ENCODE measurements at places on chromosomes 5 and 9.
A peak's percentile ranks its signal among the peaks of the same experiment; 100 is the strongest.

DNA sequence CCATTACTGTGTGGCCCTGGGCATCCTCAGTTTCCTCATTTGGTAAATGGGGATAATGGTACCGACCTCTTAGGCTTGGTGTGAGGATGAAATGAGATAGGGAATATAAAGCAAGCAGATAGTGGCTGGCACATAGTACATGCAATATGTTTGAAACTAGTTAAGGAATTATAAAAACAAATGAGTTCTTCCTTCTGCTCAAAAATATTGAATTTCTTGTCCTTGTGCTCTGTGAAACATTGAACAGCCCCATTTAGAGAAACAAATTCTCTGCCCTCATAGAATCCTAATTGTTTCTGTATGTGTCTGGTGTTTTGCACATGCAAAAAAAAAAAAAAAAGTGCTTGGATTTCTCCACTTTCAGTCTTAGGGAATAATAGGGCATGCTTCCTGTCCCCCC is 39.7 kb downstream of the PTCD2 start:
- DNase-seq = no peak

- no peak for DNase-seq
These were observed 16.1 kb downstream of the AHRR start for GRCh38 chr5:337563-338130.

GRCh38 chr9:29475471-29475870 is 1902.2 kb upstream of the C9orf72 start:
- no peak for DNase-seq

DNA sequence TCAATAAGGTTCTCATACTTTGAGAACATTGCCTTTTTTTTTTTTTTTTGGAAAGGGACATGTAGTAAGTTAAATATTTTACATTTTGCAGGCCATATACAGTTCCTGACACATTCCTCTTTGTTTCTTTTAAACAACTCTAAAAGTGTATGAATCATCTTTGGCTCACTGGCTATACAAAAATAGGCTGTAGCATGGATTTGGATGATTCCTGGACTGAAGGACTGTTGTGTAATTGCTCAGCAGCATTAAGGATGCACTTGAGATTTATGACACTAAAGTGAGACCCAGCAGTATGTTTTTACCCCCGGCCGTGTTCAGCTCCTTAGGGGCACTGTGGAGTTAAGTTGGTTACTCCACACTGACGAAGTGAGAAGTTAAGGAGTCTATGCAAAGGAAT is 41.3 kb downstream of the VPS13A start:
- DNase-seq = no peak

- no peak for DNase-seq
These were observed 2.2 kb downstream of the SPIN1 start for GRCh38 chr9:88390371-88390990.

DNA sequence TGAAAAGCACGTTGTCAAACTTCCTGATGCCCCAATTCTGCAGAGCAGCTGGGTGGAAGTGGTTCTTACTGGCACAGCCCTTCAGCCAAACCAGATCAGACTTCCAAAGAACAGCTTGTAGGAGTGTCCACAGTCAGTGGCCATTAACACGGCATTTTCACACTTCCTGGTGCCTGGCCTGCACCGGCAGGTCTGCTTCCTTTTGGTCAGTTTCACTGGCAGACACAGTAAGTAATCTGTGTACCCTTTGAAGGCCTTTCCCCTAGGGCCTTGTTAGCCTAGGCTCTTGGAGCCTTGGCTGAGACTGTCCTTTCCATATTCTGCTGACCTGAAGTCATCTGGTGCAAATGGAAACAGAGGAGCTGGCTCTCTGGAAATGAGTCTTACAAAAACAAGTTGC is 297.5 kb upstream of the TNC start:
- DNase-seq = no peak

- DNase-seq = no peak
These were observed 101.7 kb upstream of the DAPK1 start for GRCh38 chr9:87395804-87396479.

DNA sequence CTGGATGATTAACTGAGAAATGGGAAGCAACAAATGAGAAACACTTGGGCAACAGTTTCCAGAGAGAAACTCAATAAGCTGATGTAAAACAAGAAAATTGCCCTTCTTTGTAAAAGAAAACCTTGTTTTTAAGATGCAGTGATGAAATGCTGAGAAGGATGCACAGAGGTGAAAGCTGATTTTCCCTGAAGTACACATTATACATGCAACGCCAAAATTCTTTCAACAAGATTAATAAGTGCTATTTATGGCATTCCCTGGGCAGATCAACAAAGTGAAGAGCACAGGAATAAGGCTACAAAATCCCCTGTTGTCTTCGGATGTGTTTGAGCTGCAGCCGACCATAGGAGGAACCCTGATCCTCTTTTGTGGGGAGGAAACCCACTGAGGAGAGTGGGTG is 208.0 kb upstream of the ANKH start:
- no peak for DNase-seq

DNA sequence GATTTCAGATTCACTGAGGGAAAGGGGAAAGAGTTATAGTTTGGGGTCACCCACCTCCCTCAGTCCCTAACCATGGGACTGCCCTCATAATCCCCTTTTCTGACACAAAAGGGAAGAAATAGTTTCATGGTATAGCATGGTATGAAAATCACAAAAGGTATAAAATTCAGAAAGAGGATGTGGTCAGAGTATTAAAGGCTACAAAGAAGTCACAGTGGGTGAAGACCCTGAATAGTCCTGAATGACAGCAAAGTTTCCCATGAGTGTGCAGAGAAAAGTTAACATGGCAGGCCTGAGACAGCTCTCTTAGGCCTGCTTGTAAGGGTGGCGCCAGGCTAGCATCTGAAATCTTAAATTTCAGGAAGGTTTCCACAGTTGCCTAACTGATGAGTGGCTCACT is 290.6 kb upstream of the ZNF608 start:
- DNase-seq = peak; percentile 26

GRCh38 chr5:108028412-108028811 is 353.5 kb downstream of the FBXL17 start:
- DNase-seq = no peak

GRCh38 chr5:138936225-138936967 is 61.3 kb upstream of the LRRTM2 start:
- no peak for DNase-seq

DNA sequence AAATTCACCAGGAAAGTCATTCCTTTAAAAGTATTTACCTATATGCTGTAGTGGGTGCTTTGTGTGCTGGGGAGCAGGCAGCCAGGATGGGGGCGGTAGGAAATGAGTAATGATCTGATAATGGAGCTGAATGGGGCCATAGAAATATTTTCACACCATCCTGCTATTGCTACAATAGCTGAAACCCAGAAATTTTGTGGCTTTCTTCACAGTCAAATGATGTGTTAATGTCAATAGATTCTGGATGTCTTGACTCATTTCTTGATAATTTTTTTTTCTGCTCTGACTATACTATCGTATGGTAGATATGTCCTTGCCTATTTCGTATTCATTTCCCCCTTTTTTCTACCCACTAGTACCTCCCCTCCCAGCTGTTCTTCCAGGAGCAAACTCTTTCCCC is 59.5 kb downstream of the RORB start:
- peak; percentile 3 for DNase-seq

DNA sequence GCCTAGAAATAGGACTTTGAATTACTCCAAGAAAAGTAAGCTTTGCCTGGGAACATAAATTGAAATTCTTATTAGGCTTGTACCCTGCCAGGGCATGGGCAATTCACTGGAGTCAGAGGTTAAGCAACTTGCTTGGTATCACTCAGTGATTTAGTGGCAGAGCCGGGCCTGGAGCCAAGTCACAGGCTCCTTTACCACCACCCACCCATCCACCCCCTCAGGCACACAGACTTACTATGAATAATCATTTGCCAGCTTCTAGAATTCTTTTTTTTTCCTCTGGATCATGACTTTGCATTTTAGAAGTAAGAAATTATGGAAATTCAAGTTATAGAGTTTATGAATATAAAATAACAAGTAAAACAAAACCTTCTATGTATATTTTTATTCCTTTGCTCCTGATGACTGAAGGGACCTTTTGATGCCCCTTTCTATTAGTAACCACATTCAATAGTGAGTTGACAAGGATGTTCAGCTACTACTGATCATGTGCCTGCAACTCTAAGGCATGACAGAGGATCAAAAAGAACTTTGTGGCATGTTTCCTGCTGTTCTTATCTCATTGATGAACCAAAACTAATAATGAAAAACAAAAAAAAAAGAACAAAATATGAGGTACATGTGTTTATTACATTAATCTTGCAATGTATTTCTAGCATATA is 614.7 kb downstream of the TLR4 start:
- no peak for DNase-seq

DNA sequence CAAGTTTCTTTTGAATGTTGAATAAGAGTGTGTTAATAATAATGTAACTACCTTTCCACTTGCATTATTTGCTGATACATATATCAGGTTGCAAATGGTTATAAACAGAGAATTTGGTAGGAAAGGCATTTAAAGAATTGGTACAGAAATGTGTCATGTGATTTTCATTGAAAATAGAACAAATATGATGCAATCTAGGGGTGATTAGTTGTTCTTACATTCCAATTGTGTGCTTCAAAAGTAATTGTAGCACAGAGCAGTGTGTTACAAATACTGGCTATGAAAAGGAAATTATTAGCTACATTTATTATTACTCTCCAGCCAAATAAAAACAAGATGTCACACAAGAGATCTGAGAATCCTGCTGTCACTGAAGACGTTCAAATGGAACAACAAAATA is 61.8 kb upstream of the PRDM9 start:
- no peak for DNase-seq

- DNase-seq = no peak
These were observed 538.1 kb upstream of the MEF2C start for GRCh38 chr5:89421035-89421434.

- no peak for DNase-seq
These were observed 42.5 kb upstream of the TAF1L start for GRCh38 chr9:32677931-32678330.

DNA sequence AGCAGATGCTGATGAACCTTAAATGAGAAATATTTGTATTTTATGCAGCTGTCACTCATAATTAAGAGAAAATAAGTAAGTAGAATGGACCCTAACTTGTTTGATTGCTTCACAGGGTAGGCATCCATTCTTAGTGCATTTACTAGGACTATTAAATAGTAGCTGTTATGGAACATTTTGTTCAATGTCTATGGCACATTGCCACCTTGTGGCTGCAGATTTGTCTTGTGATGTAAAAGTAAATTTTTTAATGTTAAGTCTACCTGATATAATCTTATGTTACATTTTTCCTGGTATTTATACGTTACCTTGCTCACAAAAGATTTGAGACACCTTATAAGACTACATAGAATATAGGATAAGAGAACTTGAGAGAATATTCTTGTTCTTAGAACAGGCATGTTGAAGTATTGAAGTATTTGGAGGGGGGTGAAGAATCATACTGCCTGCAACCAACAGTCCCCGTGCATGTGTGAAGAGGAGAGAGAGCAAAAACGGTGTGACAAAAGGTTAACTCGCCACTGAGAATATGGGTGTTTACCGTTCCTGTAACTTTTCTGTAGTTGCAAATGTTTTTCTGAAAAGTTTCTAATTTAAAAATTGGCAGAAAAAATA is 161.1 kb downstream of the MAST4 start:
- peak; percentile 33 for DNase-seq

DNA sequence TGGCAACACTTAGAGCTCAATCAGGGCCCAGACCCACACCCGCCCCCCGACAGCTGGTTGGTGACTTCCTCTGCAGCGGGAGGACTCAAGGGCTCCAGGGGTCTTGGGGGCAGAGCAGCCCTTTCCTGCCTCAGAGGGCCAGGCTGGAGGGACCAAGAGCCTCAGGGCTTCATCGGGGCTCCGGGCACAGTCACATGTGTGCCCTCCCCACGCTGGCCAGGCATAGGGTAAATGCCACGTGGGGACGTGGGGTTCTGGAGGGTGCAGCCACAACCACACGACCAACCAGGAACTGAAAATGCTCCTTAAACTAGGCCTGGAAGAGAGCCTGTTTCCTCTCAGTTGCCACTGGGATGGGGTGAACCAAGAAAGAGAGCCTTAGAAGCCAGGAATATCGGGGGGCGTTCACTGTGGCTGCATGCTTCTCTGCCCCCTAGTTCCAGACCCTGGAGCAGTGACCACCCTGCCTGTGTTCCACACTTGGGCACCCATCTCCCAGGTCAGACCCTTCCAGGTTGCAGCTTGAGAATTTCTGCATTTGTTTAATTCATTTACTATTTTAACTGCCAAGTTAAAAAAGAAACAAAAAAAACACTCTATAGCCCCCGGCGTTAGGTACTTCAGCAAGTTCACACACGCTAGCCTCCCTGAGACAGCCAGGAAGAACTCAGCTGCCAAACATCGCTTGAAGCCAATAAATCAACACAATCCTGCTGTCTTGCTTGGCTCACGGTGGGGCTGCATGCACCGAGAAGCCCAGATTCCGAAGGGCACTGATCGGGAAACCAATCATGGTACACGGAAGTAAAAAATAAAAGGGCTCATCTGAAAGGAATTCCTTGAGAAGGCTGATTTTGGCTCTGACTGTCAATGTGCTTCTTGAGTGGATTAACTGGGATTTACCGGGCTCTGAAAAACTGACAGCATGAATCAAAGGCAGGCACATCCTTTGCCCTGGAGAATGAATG is 56.1 kb upstream of the PHYKPL start:
- DNase-seq = no peak

GRCh38 chr9:18255158-18255629 is 218.8 kb upstream of the ADAMTSL1 start:
- DNase-seq = peak; percentile 67

- DNase-seq = no peak
These were observed 425.6 kb downstream of the PDE4D start for GRCh38 chr5:59467969-59468368.

DNA sequence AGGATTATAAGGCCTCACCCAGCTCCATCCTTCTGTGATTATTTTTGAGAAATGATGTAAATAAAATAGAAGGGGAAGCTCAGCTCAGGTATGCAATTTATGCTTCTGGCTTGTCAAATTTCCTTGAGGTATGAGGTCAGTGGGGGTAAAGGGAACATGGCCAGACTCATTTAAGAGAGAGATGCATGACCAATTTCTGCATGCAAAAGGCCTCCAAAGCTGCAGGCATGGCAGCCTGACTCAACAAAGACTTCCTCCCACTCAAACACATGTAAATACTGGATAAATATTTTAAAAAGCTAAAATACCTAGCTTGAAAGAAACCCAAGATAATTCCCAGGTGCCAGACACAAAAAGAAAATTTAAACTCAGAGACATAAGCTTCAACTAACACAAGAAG is 101.4 kb upstream of the SLC1A3 start:
- no peak for DNase-seq

DNA sequence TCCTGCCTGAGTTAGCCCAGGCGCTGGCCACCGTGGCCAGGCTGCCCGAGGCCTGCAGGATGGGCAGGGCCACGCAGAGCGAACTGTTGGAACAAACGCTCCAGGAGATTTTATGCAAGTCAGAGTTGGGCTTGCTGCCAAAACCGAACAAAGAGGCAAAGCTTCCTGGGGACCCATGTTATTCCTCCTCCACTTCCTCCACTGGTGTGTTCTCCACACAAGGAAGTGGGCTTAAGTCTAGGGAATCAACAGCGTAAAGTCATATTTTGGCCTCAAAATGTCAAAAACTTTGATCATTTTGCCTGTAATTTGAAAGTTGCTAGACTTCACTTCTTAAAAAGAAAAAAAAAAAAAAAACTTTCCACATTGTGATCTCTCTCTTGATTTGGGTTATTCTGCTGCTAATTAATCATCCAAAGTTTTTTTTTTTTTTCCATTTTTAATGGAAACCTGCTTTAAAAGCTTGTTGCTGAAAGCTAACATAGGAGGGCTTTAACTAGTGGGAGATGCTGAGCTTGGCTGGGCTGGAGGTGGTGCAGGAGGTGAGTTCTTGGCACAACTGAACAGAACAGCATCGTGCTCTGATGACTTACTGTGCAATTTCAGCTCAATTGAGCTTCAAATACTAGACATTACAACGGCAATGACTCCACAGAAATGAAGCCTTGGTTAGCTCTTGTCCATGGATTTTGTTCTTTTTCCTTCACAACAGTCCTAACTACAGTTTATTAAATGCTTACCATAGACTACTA is 73.0 kb downstream of the PTPDC1 start:
- DNase-seq = no peak

Data from GM13976 (cell line).